Naive thymus-derived CD8-positive, alpha-beta T cell (primary cell): ENCODE measurements at places on chromosomes 6 and 20.

- H3K4me3 ChIP-seq = no peak overlapping the region
- peaks cover 9% of the 10 kb centered on the region for H3K4me1 ChIP-seq
- H3K27me3 ChIP-seq = no peaks in the 10 kb centered on the region
- DNase-seq = no peak
- H3K27ac ChIP-seq = no peak overlapping the region
- no peaks in the 10 kb centered on the region for H3K36me3 ChIP-seq
These were observed 123.8 kb upstream of the ADGRF1 start for GRCh38 chr6:47165918-47166317.

GRCh38 chr6:24093381-24093780 lies 32.6 kb upstream of the NRSN1 start:
- H3K36me3 ChIP-seq = no peaks in the 10 kb centered on the region
- H3K27me3 ChIP-seq = peaks cover 9% of the 10 kb centered on the region
- H3K4me1 ChIP-seq = no peaks in the 10 kb centered on the region

DNA sequence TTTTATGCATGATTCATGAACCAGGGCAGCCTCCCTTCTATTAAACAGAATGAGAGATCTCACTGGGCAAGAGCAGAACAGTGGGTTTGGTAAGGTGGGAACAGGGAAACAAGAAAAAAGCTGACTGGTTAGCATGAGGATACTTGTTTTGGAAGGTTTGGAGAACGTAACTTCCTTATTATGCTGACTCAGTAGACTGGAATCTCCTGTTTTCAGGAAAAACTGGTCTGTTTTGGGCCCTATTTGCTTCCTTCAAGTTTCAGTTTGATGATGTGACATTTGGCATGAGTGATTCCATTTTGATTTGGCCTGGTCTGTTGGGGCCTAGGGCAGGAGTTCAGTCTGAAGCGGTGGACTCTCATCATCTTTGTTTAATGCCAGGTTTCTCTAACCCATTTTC lies 172.0 kb downstream of the MYLK4 start:
- H3K27ac ChIP-seq = peak overlapping the region; percentile 65
- H3K36me3 ChIP-seq = peaks cover 1% of the 10 kb centered on the region
- no peak for DNase-seq
- no peak overlapping the region for H3K4me3 ChIP-seq
- H3K4me1 ChIP-seq = no peaks in the 10 kb centered on the region

- H3K36me3 ChIP-seq = peaks cover 10% of the 10 kb centered on the region
- peak overlapping the region; percentile 98 for H3K4me3 ChIP-seq
- DNase-seq = peak; percentile 70
These were observed 1.1 kb downstream of the ZNF165 start for GRCh38 chr6:28081486-28081751.

- no peak overlapping the region for H3K27ac ChIP-seq
- H3K4me3 ChIP-seq = peak overlapping the region; percentile 69
- peaks cover 20% of the 10 kb centered on the region for H3K4me1 ChIP-seq
These were observed 804 bp downstream of the C6orf141 start for GRCh38 chr6:49551078-49551865.

GRCh38 chr6:72559555-72559954 lies 62.3 kb upstream of the KCNQ5 start:
- H3K27ac ChIP-seq = no peak overlapping the region
- no peaks in the 10 kb centered on the region for H3K36me3 ChIP-seq
- H3K4me3 ChIP-seq = no peak overlapping the region
- H3K4me1 ChIP-seq = no peaks in the 10 kb centered on the region
- no peak for DNase-seq
- H3K27me3 ChIP-seq = peaks cover 5% of the 10 kb centered on the region

DNA sequence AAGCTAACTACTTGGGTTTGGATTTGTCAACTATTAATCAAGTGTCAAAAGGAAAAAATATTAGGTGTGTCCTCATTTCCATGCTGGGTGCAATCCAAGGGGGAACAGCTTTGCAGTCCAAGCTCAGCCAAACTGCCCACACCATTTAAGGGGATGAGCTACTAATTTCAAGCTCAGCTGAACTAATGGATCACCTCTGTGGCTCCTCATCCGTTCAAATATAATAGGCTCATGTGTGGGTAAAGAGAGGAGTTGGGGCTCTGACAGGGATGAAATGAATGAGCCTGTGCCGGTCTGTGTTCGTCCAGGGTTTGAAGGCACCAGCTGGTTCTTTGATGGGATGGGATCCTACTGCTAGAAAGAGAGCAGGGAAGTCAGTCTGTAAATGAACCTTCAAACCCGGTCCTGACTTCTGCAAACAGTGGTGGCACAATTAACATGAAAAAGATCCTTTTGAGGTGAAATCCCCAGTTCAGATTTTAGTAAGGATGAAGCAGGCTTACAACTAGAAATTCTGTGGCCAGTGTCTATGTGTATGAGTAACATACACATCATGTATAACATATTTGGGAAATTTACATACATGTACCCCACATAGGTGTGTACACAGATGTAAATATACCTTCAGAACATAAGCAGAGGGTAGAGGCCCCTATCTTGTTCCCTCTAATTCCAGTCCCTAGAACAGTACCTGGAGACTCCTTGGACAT lies 41.9 kb downstream of the TTI1 start:
- no peak for DNase-seq
- H3K4me3 ChIP-seq = no peak overlapping the region
- peaks cover 31% of the 10 kb centered on the region for H3K36me3 ChIP-seq
- H3K27me3 ChIP-seq = no peaks in the 10 kb centered on the region
- H3K4me1 ChIP-seq = peaks cover 31% of the 10 kb centered on the region

GRCh38 chr20:30485331-30486102 lies 771.9 kb upstream of the DEFB115 start:
- peaks cover 3% of the 10 kb centered on the region for H3K27me3 ChIP-seq
- no peak for DNase-seq
- H3K4me1 ChIP-seq = no peaks in the 10 kb centered on the region

DNA sequence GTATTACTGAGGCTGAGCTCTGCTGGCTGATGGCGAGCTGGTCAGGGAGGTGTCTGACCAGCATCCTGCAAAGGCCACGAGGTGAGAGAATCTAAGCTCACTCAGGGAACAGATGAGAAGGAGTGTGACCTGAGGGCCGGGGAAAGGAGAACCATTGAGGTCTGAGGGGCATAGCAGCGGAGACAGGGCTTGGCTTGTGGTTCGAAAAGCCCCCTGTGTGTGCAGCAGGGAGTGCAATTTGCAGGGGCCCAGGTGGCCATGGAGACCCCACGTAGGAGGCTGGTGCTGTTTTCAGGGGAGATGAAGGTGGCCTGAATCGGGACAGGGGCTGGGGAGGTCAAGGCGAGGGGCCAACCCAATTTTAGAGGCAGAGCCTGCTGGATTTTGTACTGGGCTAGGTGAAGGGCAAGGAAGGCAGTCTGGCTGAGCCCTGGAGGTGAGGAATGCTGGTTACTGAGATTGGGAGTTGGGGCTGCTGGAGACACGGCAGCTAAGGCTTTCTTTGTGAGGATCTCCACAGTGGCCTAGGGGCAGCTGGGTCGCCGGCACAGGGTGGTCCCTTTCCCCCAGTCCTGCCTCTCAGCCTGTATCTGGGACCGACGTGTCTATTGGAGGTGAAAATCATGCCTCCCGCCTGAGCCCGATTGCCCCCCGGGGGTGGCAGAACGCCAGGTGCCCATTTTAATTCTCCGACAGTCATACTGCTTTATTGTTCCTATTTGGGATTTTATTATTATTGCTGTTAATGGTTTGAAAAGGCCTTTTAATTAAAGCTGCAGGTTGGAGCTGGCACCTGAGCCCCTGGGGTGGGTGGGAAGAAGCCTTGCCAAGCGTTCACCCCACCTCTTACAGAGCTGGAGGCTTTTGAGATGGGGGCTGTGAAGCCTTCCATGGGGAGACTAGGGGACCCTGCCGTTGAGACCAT lies 28.4 kb downstream of the DLGAP4 start:
- peaks cover 51% of the 10 kb centered on the region for H3K27me3 ChIP-seq
- H3K36me3 ChIP-seq = no peaks in the 10 kb centered on the region
- H3K4me1 ChIP-seq = no peaks in the 10 kb centered on the region
- H3K4me3 ChIP-seq = no peak overlapping the region

DNA sequence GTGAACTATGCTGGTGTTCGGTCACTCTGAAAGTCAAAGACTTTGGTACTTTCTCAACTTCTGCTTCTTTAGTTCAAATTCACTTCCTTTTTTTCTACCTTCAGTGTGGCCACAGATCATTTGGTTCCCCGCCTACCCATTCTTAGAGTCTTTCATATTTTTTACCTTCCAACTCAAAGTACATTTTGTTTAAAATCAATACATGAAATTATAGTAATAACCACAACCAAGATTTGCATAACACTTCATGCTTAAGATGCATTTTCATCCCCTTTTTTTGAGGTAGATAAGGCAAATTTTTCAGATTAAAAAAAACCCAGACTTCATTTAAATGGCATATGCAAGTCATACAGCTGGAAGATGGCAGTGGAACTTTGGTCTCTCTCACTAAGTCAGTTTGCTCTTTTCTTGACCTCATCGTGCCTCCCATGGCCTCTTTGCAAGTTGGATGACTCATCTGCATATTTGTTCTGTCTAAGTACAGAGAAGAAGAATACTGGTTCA lies 11.9 kb upstream of the CNR1 start:
- H3K36me3 ChIP-seq = no peaks in the 10 kb centered on the region
- no peak overlapping the region for H3K27ac ChIP-seq
- H3K4me1 ChIP-seq = no peaks in the 10 kb centered on the region
- DNase-seq = no peak
- H3K27me3 ChIP-seq = peaks cover 68% of the 10 kb centered on the region

DNA sequence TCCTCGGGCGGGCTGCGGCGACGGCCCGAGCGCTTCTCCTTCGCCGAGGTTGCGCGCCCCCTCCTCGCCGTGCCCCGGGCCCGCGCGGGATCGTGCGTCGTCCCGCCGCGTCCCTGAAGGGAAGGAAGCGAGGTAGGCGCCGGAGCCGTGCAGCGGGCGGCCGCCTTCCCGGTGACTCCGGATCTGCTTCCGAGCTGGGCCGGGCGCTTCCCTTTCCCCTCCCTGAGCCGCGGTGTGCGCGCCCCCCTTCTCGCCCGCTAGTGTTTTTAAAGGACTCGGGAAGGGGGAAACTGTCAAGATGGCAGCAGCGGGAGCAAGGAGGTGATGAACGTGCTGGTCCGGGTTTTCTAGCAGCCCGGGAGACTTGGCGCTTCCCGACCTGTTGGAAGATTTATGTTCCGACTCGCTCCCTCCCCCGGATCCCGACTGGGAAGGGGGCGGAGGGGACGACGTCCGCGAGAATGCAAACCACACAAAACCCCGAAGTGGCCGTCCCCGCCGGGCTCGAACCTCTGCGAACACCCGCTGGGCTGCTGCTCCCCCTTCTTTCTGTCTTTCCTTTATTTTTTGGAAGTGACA lies 744 bp upstream of the FOXO3 start:
- peaks cover 32% of the 10 kb centered on the region for H3K4me1 ChIP-seq
- peak overlapping the region; percentile 100 for H3K27ac ChIP-seq
- DNase-seq = no peak
- peaks cover 10% of the 10 kb centered on the region for H3K36me3 ChIP-seq

- no peak for DNase-seq
- H3K4me1 ChIP-seq = peaks cover 74% of the 10 kb centered on the region
- H3K36me3 ChIP-seq = no peaks in the 10 kb centered on the region
- peak overlapping the region; percentile 79 for H3K4me3 ChIP-seq
- peak overlapping the region; percentile 91 for H3K27ac ChIP-seq
These were observed 42.6 kb downstream of the RBM38 start for GRCh38 chr20:57433657-57434389.

DNA sequence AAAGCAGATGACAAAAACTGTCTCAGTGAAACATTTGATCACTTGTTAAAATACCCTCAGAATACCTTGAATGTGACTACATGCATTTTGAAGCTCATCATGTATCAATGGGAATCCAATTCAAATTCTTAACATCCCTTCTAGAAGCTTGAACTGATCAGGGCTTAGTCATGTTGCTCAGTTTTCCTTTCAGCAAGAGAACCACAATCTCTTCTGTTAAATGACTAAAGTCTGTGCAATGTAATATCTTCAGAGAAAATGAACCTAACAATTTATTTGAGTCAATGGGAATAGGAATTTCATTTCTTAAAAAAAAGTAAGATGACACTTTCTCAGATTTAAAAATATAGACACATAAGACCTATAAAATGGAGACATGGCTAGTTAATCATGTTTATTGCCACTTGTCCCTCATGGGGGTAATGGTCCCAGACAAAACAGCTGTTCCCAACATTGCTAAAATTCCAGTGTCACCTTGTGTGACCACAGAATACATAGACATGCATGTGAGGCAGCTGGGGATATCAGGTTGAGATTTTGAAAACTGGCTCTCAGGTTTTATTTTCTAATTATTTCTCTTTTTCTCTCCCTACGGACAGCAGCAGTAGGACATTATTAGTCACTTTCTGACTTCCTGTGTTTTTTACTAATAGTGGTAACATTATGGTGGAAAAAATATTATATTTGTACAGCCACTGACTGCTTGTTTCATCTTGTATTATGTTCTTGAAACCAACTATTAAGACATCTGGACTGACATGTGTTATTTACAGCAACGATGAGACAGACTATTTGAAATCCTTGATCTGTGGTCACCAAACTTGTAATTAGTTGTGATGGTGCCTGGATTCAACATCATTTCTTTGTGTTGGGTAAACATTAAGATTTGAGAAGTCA lies 192.5 kb downstream of the COL9A1 start:
- peaks cover 12% of the 10 kb centered on the region for H3K27me3 ChIP-seq
- no peak overlapping the region for H3K4me3 ChIP-seq
- H3K36me3 ChIP-seq = no peaks in the 10 kb centered on the region
- H3K4me1 ChIP-seq = no peaks in the 10 kb centered on the region
- H3K27ac ChIP-seq = no peak overlapping the region
- no peak for DNase-seq

GRCh38 chr6:105746509-105746908 lies 339.6 kb upstream of the PRDM1 start:
- no peaks in the 10 kb centered on the region for H3K36me3 ChIP-seq
- DNase-seq = no peak
- no peaks in the 10 kb centered on the region for H3K4me1 ChIP-seq
- H3K27me3 ChIP-seq = no peaks in the 10 kb centered on the region

- H3K4me1 ChIP-seq = no peaks in the 10 kb centered on the region
- H3K4me3 ChIP-seq = no peak overlapping the region
- H3K27me3 ChIP-seq = peaks cover 17% of the 10 kb centered on the region
- no peak for DNase-seq
- H3K36me3 ChIP-seq = no peaks in the 10 kb centered on the region
- H3K27ac ChIP-seq = no peak overlapping the region
These were observed 25.7 kb downstream of the LAMA4 start for GRCh38 chr6:112228480-112229332.

GRCh38 chr6:104684911-104685415 lies 174.8 kb downstream of the HACE1 start:
- no peak overlapping the region for H3K27ac ChIP-seq
- H3K4me1 ChIP-seq = peaks cover 3% of the 10 kb centered on the region
- H3K27me3 ChIP-seq = no peaks in the 10 kb centered on the region
- no peak overlapping the region for H3K4me3 ChIP-seq

- H3K27me3 ChIP-seq = peaks cover 5% of the 10 kb centered on the region
- H3K4me3 ChIP-seq = no peak overlapping the region
- H3K36me3 ChIP-seq = no peaks in the 10 kb centered on the region
- no peak overlapping the region for H3K27ac ChIP-seq
- peak; percentile 31 for DNase-seq
- H3K4me1 ChIP-seq = peaks cover 3% of the 10 kb centered on the region
These were observed 414.0 kb downstream of the GJA1 start for GRCh38 chr6:121849477-121849876.

DNA sequence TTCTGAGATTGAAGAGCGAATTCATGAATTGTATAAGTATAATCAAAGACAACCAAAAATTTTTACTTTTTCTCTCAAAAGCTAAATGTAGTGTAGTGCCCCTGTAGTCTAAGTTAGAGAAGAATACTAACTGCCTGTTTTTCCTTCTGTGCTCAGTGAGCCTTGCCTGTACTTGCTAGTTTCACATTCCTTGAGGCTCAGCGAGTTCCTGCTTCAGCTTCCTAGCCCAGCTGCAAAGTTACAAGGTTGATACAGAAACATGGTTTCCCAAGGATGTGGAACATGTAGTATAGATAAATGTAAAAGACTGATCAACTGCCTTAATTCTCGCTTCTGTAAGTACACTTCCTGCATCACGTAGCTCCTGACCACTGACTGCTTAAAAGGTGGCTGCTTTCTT lies 33.1 kb upstream of the SEC63 start:
- H3K4me3 ChIP-seq = no peak overlapping the region
- no peak for DNase-seq
- H3K36me3 ChIP-seq = no peaks in the 10 kb centered on the region
- H3K4me1 ChIP-seq = peaks cover 1% of the 10 kb centered on the region
- H3K27ac ChIP-seq = no peak overlapping the region
